ENCODE measurements at places on chromosomes 3 and 15.

GRCh38 chr3:41169023-41169422 lies 30.3 kb upstream of the CTNNB1 start:
- DNase-seq = no peak

- DNase-seq = no peak
Measured at GRCh38 chr3:55647670-55648069, 160.6 kb upstream of the WNT5A start.

- no peak for DNase-seq
Measured at GRCh38 chr15:59124261-59124660, 19.3 kb downstream of the CCNB2 start.

GRCh38 chr3:128236657-128237056 lies 83.4 kb downstream of the EEFSEC start:
- DNase-seq = no peak

- no peak for DNase-seq
Measured at GRCh38 chr3:150958683-150959082, 13.8 kb downstream of the CLRN1 start.

DNA sequence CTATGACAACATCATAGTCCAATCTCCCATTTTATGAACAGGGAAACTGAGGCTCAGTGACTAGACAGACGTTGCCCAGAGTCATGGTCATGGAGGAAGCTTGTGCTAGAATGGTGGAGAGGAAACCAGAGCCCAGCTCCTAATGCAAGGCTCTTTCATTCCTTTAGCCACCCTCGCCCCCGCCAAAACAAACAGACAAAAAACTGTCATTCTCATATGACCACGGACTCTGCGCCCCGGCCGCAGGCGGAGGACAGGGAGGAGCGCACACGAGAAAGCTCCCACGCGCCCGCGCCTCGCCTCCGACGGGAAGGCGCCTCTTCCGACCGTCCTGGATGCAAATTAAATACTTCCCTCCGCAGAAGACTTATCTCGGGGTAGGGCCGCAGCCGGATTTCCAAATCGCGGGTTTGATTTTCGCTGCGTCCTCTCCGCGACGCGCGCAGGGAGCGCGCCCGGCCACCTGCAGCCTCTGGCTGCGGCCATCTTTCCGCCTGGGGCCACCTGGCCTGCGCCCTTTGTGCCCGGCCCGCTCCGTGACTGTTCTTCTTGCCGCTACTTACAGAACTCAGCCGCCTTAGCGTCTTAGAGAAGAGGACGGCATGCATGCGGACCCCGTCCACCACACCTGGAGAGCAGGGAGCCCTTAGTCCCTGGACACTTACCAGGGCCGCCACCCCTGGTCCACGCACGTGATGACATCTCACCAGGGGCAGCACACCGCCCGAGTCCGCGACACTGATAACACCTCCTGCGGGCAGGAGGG lies 670 bp upstream of the ATP13A3 start:
- peak; percentile 64 for DNase-seq

DNA sequence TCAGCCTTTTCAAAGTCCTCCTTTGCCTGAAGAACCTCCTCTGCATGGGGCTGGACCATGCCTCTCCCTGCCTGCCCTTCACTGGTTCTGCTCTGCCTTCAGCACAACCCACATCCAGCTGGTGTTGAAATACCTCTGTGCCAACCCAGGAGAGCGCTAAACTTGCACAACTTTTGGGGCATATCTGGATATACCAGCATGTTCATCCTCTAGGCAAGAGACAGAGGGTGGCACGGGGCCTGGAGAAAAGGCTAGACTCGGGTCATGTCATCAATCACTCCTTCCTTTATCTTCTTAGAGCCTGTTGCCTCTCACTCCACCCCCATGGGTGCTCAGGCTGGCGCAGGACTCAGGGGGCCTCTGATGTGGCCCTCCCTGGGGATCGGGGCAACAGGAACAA lies 4.8 kb downstream of the SEMA4B start:
- no peak for DNase-seq

DNA sequence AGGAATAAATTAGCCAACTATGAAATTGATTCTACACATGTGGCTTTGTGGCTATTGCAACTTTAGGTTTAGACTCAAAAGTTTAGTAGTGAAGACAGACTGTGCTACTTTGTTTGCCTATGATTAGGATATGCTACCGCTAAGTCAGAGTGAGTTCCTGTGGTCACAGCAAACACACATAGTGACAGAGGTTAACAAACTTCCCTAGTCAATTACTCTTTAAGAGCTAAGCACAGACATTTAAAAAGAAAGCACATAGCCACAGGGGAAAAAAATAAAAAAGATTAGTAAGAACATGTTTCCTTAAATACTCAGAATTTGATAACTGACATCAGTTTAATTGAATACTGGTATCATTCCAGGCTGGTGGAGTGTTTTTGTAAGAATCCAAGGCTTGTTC lies 207.1 kb downstream of the GBE1 start:
- no peak for DNase-seq

DNA sequence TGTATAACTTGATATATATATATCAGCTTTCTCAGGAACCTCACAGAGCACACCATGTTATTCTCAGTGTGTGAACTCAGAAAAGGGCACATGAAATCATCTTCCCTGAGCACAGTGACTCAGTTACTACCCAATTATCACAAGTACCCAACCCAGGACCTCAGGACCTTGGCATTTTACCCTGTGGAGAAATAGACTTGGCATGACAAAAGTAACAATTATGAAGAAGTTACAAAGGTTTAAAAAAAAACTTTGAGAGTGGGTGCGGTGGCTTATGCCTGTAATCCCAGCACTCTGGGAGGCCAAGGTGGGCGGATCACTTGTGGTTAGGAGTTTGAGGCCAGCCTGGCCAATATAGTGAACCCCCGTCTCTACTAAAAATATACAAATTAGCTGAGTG lies 52.4 kb downstream of the ONECUT1 start:
- no peak for DNase-seq

All from stimulated activated CD8-positive, alpha-beta memory T cell treated with anti-CD3 and anti-CD28 coated beads, Interleukin-4, amount 100 ng/mL, for 48 hours (primary cell).